ENCODE measurements at places on chromosomes 6 and 20. TPM values are rescaled to one million over a fixed set of nuclear protein-coding genes. Genes with fewer than 3 reads are reported as not detected.

OOEP gene
- total RNA-seq: not detected

SLPI gene
- 1.1 TPM for total RNA-seq

STX11 gene
- 9.9 TPM for total RNA-seq

CD24 gene
- total RNA-seq: 0.54 TPM

PRR18 gene
- total RNA-seq: not detected

OR12D3 gene
- not detected for total RNA-seq

CCDC167 gene
- 17.5 TPM for total RNA-seq

PABPC1L gene
- 3.3 TPM for total RNA-seq

MCM8 gene
- 7.1 TPM for total RNA-seq

- no peak overlapping the region for H3K4me3 ChIP-seq
- H3K36me3 ChIP-seq: no peaks in the 10 kb centered on the region
- no peak overlapping the region for H3K27ac ChIP-seq
- no peaks in the 10 kb centered on the region for H3K4me1 ChIP-seq
- no peak for DNase-seq
Measured at GRCh38 chr6:66675906-66676305, 968.9 kb upstream of the EYS start.

- no peaks in the 10 kb centered on the region for H3K27me3 ChIP-seq
- peak overlapping the region; percentile 86 for H3K27ac ChIP-seq
- H3K4me1 ChIP-seq: peaks cover 33% of the 10 kb centered on the region
- H3K4me3 ChIP-seq: peak overlapping the region; percentile 77
Measured at GRCh38 chr20:56467968-56468315, 485 bp upstream of the RTF2 start.

DNA sequence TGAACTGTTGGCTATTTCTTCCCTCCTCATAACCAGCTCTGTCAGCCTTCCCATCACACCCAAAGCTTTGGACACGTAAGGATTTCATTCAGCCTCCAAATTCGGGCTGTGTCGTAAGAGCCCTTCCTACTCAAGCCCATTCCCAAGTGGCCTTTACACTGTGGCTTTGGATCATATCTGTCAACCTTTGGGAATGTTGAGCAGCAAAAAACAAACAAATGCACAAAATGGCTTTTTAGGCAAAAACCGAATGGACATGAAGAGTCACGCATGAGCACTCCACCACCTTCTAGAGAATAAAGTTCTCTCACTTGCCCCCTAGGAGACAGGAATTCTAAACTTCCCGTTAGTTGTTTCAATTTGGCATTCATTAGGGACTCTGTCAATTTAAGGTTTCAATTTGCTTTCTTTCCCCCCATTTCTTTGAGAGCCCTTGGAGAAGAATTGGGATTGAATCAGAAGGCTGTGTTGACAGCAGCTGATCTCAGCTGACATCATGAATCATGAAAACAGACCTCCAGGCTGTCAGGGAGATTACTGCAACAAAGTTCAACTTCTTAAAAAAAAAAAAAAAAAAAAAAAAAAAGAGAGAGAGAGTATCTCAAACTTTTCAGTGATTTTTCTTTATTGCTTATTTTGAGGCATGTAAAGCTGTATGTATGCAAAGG lies 110.3 kb downstream of the BCAS1 start:
- DNase-seq: no peak
- H3K27ac ChIP-seq: no peak overlapping the region
- no peak overlapping the region for H3K4me3 ChIP-seq
- H3K27me3 ChIP-seq: no peaks in the 10 kb centered on the region
- H3K36me3 ChIP-seq: no peaks in the 10 kb centered on the region

- H3K27me3 ChIP-seq: no peaks in the 10 kb centered on the region
- H3K27ac ChIP-seq: no peak overlapping the region
- DNase-seq: no peak
- H3K36me3 ChIP-seq: no peaks in the 10 kb centered on the region
Measured at GRCh38 chr6:146915671-146916127, 288.5 kb upstream of the STXBP5 start.

- H3K36me3 ChIP-seq: no peaks in the 10 kb centered on the region
- H3K27ac ChIP-seq: no peak overlapping the region
- no peaks in the 10 kb centered on the region for H3K4me1 ChIP-seq
- no peak overlapping the region for H3K4me3 ChIP-seq
Measured at GRCh38 chr6:80145509-80145908, 39.0 kb downstream of the BCKDHB start.

DNA sequence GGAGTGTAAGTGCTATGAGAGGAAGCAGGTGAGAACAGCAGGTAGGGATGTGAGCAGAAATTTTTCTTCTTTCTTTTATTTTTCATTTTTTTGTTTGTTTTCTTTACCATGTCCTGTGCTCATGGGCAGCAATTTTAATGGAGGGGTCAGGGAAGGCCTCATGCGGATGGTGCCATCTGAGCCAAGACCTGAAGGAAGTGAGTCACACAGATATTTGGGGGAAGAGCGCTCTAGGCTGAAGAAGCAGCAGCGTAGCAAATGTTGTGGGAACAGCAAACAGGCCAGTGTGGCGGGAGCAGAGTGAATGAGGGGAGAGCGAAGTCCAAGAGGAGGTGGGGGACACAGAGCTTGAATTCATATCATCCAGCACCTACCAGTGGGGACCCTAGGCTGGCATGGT lies 12.7 kb downstream of the SPDEF start:
- H3K27ac ChIP-seq: no peak overlapping the region
- no peak for DNase-seq
- H3K27me3 ChIP-seq: no peaks in the 10 kb centered on the region
- H3K4me3 ChIP-seq: no peak overlapping the region

DNA sequence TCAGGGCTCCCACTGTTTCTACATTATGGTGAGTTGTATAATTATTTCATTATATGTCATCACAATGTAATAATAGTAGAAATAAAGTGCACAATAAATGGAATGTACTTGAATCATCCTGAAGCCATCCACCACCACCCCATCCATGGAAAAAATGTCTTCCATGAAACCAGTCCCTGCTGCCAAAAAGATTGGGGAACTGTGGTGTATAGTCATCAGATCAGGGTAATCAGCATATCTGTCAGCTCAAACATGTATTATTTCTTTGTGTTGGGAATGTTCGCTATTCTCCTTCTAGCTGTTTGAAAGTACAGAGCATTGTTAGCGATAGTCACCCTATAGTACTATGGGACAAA lies 33.8 kb upstream of the SLC22A23 start:
- no peak overlapping the region for H3K4me3 ChIP-seq
- no peaks in the 10 kb centered on the region for H3K36me3 ChIP-seq
- H3K4me1 ChIP-seq: peaks cover 12% of the 10 kb centered on the region
- no peak overlapping the region for H3K27ac ChIP-seq
- no peaks in the 10 kb centered on the region for H3K27me3 ChIP-seq

DNA sequence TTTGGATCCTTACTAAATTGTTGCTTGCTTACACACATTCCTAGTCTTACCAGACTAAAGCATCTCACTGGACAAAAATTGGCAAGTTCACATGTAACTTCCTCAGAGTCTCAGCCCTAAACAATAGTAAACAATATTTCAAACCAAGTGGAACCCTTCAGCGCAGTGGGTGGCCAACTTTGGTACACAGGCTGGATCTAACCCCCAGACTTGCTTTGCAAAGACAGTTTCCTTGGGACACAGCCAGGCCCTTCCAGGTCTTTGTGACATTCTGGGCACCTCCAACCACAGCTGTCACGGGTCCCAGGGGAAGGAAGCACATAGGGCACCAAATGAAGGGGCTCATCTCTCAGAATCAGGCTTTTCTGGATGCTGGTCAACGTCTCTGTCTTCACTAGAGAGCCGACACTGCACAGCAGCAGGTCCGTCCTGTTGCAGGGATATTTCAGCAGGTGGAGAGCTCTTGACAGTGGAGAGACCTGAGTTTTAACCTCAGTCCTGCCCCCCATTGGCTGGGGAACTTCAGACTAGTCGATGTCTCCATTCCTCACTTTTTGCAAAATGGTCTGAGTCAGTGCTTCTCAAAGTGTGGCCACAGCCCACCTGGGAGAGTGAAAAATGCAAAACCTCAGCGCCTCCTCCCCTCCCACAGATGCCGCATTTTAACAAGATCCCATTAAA lies 91.4 kb downstream of the BFSP1 start:
- no peak for DNase-seq
- no peaks in the 10 kb centered on the region for H3K4me1 ChIP-seq
- H3K4me3 ChIP-seq: no peak overlapping the region

- H3K4me3 ChIP-seq: no peak overlapping the region
- no peak overlapping the region for H3K27ac ChIP-seq
- no peaks in the 10 kb centered on the region for H3K27me3 ChIP-seq
Measured at GRCh38 chr6:81456416-81456815, 296.1 kb downstream of the TENT5A start.

GRCh38 chr20:64133951-64134407 lies 26.6 kb upstream of the NPBWR2 start:
- no peaks in the 10 kb centered on the region for H3K36me3 ChIP-seq
- no peak overlapping the region for H3K4me3 ChIP-seq
- H3K4me1 ChIP-seq: no peaks in the 10 kb centered on the region
- no peak for DNase-seq
- H3K27ac ChIP-seq: no peak overlapping the region

DNA sequence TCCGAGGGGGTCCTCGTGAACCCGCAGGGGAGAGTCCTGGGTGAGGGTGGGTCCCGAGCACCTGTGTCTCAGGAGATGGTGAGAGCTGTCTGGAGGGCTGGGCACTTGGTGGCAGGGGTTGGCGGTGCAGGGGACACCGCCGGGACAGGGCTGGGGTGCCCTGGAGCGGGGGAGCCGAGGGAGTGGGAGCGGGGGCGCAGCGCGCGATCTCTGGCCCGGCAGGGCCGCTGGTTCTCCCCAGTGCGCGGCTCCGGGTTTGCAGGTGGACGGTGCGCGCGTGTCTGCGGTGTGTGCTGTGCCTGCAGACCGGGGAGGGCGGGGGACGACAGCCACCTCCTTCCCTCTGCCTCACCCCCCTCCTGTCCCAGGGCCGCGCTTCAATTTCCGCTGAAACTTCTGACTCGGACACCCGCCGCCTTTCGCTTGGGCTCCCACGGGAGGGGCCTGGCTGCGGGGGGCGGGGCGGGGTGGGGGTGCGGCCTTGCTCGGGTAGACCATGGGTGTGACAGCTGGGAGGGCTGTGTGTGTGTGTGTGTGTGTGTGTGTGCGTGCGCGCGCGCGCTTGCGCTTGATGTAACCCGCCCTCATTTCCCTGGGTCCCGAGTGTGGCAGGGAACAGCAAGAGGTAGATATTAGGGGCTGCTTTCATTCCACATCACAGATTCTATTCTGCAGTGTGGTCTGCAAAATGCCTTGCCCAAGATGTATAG lies 1.2 kb downstream of the TRIB3 start:
- no peaks in the 10 kb centered on the region for H3K27me3 ChIP-seq
- DNase-seq: peak; percentile 80
- H3K27ac ChIP-seq: peak overlapping the region; percentile 36
- no peaks in the 10 kb centered on the region for H3K36me3 ChIP-seq
- H3K4me1 ChIP-seq: peaks cover 8% of the 10 kb centered on the region

DNA sequence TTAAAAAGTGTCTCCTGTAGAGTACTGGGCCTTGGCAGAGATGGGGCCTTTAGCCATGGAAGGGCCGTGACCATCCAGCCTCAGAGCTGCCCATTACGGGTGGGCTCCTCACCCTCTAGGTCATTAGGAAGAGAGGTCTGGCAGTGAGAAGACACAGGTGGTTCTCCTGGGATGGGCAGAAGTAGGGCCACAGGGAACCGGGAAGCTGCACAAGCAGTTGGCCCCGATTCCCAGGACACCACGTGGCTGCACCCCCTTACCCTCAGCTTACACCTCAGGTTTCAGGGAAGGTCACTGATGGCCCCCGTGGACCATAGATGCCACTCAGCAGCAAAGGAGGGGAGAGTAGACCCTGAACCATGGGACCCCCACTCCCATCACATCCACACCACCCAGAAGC lies 1.6 kb downstream of the RAET1G start:
- H3K27ac ChIP-seq: no peak overlapping the region
- DNase-seq: no peak
- H3K27me3 ChIP-seq: no peaks in the 10 kb centered on the region
- no peak overlapping the region for H3K4me3 ChIP-seq
- no peaks in the 10 kb centered on the region for H3K36me3 ChIP-seq

GRCh38 chr6:52312461-52312860 lies 27.9 kb upstream of the MCM3 start:
- peaks cover 24% of the 10 kb centered on the region for H3K4me1 ChIP-seq
- no peak for DNase-seq
- no peaks in the 10 kb centered on the region for H3K27me3 ChIP-seq
- no peak overlapping the region for H3K4me3 ChIP-seq

DNA sequence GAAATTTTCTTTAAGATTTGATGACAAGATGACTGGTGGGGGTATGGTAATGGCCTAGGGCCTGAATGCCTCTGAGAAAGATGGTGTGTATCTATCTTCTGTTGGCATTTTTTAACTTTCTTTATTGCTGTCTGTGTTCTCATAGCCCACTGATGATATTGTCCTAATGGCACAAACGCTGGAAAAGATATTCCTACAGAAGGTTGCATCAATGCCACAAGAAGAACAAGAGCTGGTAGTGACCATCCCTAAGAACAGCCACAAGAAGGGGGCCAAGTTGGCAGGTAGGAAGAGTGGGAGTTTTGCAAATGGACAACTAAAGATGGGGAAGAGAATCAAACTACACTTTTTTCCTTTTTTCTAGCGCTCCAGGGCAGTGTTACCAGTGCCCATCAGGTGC lies 7.5 kb downstream of the BRD2 start:
- no peak overlapping the region for H3K4me3 ChIP-seq
- DNase-seq: no peak
- H3K4me1 ChIP-seq: peaks cover 5% of the 10 kb centered on the region
- H3K27me3 ChIP-seq: no peaks in the 10 kb centered on the region

DNA sequence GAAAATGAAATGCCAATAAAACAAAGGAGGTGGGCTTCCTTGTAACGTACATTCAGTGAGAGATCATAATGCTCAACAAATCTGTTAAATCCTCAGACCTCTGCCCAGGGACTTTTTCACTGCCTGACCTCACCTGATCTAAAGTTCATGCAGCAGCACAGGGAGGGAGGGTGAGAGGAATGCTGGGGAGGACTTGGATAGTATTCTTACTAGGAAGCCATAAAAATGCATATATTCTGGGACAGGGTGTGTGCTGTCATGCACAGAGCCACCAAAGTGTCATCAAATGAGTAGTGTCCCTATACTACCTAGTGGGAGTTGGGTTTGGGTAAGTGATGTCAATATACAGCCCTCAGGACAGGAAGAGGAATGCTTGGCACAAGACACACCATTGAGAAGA lies 32.6 kb downstream of the CLIC5 start:
- H3K4me3 ChIP-seq: no peak overlapping the region
- peaks cover 98% of the 10 kb centered on the region for H3K4me1 ChIP-seq
- DNase-seq: no peak
- peak overlapping the region; percentile 49 for H3K27ac ChIP-seq
- H3K36me3 ChIP-seq: no peaks in the 10 kb centered on the region

GRCh38 chr6:157172231-157172701 lies 151.1 kb downstream of the TMEM242 start:
- H3K27me3 ChIP-seq: no peaks in the 10 kb centered on the region
- H3K4me1 ChIP-seq: peaks cover 4% of the 10 kb centered on the region
- H3K4me3 ChIP-seq: no peak overlapping the region
- no peak overlapping the region for H3K27ac ChIP-seq
- DNase-seq: no peak

- no peak for DNase-seq
- no peaks in the 10 kb centered on the region for H3K36me3 ChIP-seq
- H3K4me1 ChIP-seq: peaks cover 20% of the 10 kb centered on the region
- no peak overlapping the region for H3K27ac ChIP-seq
- no peaks in the 10 kb centered on the region for H3K27me3 ChIP-seq
Measured at GRCh38 chr6:80454197-80454596, 347.7 kb downstream of the BCKDHB start.

Measured in heart right ventricle (tissue), 16 donors.